ENCODE measurements at places on chromosomes 13 and 19. TPM values are rescaled to one million over a fixed set of nuclear protein-coding genes. Genes with fewer than 3 reads are reported as not detected.

Gene PLA2G4C
- 12.6 TPM for total RNA-seq

Gene PDE4C
- total RNA-seq = 0.31 TPM

Gene PSG6
- not detected for total RNA-seq

Gene MCEMP1
- 0.52 TPM for total RNA-seq

Gene TYROBP
- total RNA-seq = 5.9 TPM

Gene NLRP7
- total RNA-seq = not detected

Gene KLK12
- not detected for total RNA-seq

Gene CBARP
- not detected for total RNA-seq

- no peaks in the 10 kb centered on the region for H3K4me1 ChIP-seq
- DNase-seq = no peak
- H3K27ac ChIP-seq = no peak overlapping the region
- H3K4me3 ChIP-seq = no peak overlapping the region
- H3K36me3 ChIP-seq = peaks cover 4% of the 10 kb centered on the region
- H3K27me3 ChIP-seq = peaks cover 43% of the 10 kb centered on the region
These were observed 682 bp upstream of the CABP5 start for GRCh38 chr19:48044561-48044960.

- H3K36me3 ChIP-seq = no peaks in the 10 kb centered on the region
- H3K27ac ChIP-seq = no peak overlapping the region
These were observed 7.0 kb downstream of the NTN5 start for GRCh38 chr19:48665786-48666185.

DNA sequence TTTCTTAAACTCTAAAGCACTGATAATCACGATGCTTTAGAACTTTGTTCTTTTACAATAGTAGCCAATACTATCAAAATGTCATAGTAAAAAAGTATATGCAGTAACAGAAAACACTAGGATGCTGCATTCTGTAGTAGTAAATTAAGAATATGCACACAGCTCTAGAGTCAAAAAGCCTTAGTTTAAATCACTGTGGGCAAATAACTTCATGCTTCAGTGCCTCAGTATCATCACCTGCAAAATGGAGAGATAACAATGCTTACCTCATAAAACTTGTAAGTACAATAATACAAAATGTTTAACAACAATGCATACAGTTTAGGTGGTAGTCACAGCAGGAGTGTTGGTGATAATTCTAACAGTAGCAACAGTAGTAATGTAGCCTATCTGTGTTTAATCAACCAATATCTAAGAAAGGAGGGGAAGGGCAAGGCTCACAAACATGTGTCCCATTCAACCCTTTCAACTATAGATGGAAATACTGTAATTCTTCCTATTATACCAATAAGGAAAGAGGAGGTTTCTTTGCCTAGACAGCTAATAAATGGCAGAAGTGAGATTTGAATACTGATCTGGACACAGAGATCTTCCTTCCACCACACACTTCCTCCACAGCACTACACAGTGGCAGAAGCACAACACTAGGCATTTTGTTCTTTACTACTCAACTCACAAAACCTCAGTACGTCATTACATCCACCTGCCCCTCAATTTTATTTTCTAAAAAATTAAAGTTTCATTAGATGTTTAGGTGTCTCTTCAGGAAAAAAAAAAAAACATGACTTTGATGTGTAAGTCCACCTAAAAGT, 4.6 kb downstream of the RBM26 start:
- H3K27me3 ChIP-seq = no peaks in the 10 kb centered on the region
- H3K4me1 ChIP-seq = peaks cover 43% of the 10 kb centered on the region
- peak overlapping the region; percentile 36 for H3K4me3 ChIP-seq
- peaks cover 7% of the 10 kb centered on the region for H3K36me3 ChIP-seq
- DNase-seq = no peak

DNA sequence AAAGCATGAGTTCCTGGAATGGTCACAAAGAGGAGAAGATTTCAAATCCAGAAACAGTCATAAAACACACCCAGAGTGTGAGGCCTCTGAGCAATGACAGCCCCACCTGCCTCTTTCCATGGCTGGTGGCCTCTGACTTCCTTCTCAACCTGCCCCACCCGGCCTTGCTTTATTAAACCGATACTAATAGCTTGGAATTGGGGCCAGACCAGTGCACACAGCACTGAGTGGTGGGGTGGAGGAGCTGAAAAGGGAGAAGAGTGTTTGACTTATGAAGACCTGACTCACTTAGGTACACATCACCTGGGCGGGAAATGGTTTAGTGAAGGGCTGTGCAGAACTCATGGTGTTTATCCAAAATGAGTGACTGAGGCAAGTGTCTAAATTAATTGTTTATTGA, 20.7 kb upstream of the CEACAM6 start:
- H3K4me1 ChIP-seq = peaks cover 7% of the 10 kb centered on the region
- H3K27ac ChIP-seq = no peak overlapping the region
- no peak overlapping the region for H3K4me3 ChIP-seq
- peaks cover 34% of the 10 kb centered on the region for H3K27me3 ChIP-seq

DNA sequence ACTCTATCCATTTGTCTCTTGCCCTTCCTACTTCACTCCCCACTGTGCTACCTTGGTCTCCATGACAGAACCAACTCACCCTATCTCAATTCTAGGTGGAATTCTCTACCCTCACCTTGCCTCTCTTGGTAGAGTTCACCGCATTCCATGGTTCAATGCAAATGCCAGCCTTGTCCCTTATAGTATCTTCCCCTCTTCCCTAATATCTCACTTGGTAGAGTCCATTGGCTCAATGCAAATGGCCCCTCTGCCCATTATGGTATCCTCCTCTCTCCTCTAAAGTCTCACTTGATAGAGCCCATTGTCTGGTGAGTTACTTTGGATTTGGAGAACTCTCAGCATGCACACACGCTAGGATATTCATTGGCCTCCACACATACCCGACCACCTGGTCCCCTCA, 7.9 kb downstream of the HAS1 start:
- peaks cover 3% of the 10 kb centered on the region for H3K4me1 ChIP-seq
- peaks cover 16% of the 10 kb centered on the region for H3K27me3 ChIP-seq
- no peak for DNase-seq
- H3K27ac ChIP-seq = no peak overlapping the region
- H3K4me3 ChIP-seq = no peak overlapping the region
- H3K36me3 ChIP-seq = peaks cover 8% of the 10 kb centered on the region

GRCh38 chr13:66951426-66951825, 278.7 kb downstream of the PCDH9 start:
- H3K27ac ChIP-seq = no peak overlapping the region
- H3K36me3 ChIP-seq = no peaks in the 10 kb centered on the region
- DNase-seq = no peak

- no peak for DNase-seq
- H3K4me1 ChIP-seq = peaks cover 2% of the 10 kb centered on the region
- H3K27ac ChIP-seq = peak overlapping the region; percentile 29
- no peaks in the 10 kb centered on the region for H3K36me3 ChIP-seq
- no peak overlapping the region for H3K4me3 ChIP-seq
These were observed 8.4 kb upstream of the CEBPA start for GRCh38 chr19:33310606-33311325.

DNA sequence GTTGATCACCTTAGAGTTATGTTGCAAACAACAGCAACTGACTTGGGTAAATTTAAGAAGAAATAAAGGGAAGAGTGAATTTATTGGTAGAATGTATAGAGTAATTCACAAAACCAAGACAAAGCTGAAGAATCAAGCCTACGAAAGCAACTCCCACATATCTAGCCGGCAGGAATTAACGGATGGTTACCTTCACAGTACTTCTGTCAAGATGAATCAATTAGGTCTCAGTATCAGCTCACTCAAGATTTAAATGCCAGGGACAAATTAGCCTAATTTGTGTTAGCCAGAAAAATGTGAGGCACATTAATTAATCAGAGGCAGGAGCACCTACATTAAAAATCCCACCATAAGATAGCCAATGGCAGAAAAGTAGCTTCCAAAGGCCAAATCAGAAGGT, 10.7 kb downstream of the KPNA3 start:
- peaks cover 8% of the 10 kb centered on the region for H3K36me3 ChIP-seq
- H3K27ac ChIP-seq = no peak overlapping the region

GRCh38 chr19:6739390-6739882, at the start of gene TRIP10:
Gene TRIP10, plus strand, starts transcription at chr19:6739680. Its CDS starts 82 bp downstream, at chr19:6739762.
- peaks cover 40% of the 10 kb centered on the region for H3K4me1 ChIP-seq
- H3K27ac ChIP-seq = peak within 1 kb of the TSS; percentile 97
- H3K27me3 ChIP-seq = no peaks in the 10 kb centered on the region
- DNase-seq = peak; percentile 73
- peak within 1 kb of the TSS; percentile 96 for H3K4me3 ChIP-seq
